Bladder microvascular endothelial cell (primary cell): ENCODE measurements at places on chromosomes 11 and 22. TPM values are rescaled to one million over a fixed set of nuclear protein-coding genes. Genes with fewer than 3 reads are reported as not detected.

The ZNF280B gene
- total RNA-seq, result 0.16 and 0.88 TPM in 2 replicates

The OR52B6 gene
- total RNA-seq, result not detected in 2 replicates

The VPS11 gene
- total RNA-seq, result 19.8 and 35.4 TPM in 2 replicates

The MYEOV gene
- 0.49 and 0.50 TPM in 2 replicates for total RNA-seq

The WBP2NL gene
- total RNA-seq, result 0.16 and 0.31 TPM in 2 replicates

The WDR74 gene
- total RNA-seq, result 61.4 and 67.5 TPM in 2 replicates

The OR4D5 gene
- not detected in 2 replicates for total RNA-seq

The SLC5A4 gene
- 0.81 and 4.7 TPM in 2 replicates for total RNA-seq

The ACTN3 gene
- total RNA-seq, result under 0.01 and 0.06 TPM in 2 replicates

The APOA4 gene
- total RNA-seq, result not detected in 2 replicates

The PRG3 gene
- total RNA-seq, result not detected in 2 replicates

The NFRKB gene
- 8.6 and 18.4 TPM in 2 replicates for total RNA-seq

The MS4A6E gene
- total RNA-seq, result not detected in 2 replicates

The CHST1 gene
- 15.0 and 19.3 TPM in 2 replicates for total RNA-seq

The MS4A12 gene
- not detected in 2 replicates for total RNA-seq

The UBQLN3 gene
- not detected in 2 replicates for total RNA-seq
